ENCODE measurements at places on chromosomes 2 and 18.

- no peak for DNase-seq
Observed at GRCh38 chr2:191410646-191411436, 165.6 kb downstream of the MYO1B start.

DNA sequence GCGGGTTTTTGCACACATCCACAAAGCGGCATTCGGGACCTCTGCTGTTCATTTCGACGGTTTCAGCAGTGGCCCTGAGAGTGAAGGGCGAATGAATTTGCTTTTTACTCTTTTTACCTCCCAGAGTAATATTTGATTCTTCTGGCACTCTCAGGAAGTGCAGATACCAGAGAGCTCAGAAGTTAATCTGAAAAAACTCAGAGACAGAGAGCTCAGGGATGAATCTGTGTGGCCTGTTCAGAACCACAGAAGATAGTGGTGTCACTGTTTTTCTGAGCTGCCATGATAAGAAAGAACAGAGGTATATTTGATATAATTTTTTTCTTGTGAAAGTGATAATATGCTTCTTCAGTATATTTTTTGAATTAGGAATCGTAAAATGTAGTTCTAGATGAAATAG lies 129.3 kb downstream of the MBP start:
- no peak for DNase-seq

- no peak for DNase-seq
Observed at GRCh38 chr18:26286008-26286407, 59.8 kb downstream of the TAF4B start.

- no peak for DNase-seq
Observed at GRCh38 chr2:159462201-159462785, 154.1 kb downstream of the BAZ2B start.

DNA sequence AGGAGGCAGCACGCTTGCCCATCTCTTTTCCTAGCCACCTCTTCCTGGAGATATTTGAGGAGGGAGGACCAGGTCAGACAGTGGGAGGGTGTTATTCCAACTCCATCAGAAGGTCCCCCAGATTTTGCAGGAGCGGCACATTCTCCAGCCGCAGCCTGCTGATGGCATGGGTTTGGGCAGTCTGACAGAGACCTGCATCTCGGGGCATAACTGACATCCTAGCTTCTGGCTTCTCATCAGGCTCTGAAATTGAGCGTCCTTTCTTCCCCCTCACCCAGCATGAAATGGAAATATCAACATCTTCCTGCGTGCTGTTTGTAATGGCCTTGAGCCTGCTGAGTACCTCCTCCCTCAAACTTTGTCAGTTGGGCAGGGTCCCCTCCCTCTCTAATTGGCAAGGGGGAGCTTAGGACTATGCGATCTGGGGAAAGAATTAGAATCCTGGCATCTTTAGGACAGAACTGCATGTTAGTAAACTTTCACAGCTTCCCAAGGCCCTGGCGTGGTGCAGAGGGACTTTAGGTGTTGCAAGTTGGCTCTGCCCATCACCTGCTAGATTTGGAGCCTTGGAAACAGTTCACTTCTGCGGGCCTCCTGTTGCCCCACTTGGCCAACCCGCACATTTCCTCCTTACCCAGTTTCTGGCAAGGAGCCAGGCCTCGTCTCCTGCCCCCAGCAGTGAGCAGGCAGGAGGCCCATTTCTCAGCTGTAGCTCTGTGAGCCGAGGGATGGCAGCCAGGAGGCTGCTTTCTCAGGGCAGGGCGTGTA lies 2.2 kb downstream of the ITM2C start:
- no peak for DNase-seq

Data from stimulated activated CD8-positive, alpha-beta memory T cell treated with anti-CD3 and anti-CD28 coated beads, Interleukin-7, amount 100 ng/mL, for 24 hours (primary cell).